ENCODE measurements at places on chromosomes 2 and 18.

- no peak for DNase-seq
Observed at GRCh38 chr2:138730497-138731030, 49.6 kb downstream of the NXPH2 start.

DNA sequence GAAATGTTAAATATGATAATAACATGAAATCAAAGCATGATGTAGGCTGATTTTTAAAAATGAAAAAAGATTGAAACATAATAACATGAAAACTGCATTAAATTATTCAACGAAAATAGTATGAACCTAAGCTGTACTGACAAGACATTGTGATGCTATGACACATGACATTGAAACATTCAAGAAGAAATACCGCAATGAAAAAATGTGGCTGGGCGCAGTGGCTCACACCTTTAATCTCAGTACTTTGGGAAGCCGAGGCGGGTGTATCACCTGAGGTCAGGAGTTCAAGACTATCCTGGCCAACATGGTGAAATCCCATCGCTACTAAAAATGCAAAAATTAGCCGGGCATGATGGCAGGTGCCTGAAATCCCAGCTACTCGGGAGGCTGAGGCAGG lies 14.6 kb downstream of the CXCR1 start:
- no peak for DNase-seq

DNA sequence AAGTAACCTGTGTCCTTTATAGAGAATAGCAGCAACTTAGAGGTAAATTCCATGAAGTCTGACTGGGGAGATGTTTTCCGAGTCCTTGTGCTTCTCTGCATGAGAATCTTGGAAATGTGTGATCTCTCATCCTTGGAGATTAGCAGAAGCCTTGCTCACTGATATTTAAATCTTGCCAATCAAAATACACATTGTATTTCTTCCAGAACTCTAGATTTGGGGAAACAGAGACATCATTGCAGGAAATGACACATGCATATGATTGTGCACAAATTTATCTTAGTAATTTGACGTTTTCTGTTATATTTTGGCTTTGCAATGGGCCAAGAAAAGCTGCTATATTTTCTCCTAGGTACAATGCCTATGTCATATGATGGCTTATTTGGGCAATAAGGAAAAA lies 182.6 kb downstream of the ZNF804A start:
- DNase-seq, result no peak

DNA sequence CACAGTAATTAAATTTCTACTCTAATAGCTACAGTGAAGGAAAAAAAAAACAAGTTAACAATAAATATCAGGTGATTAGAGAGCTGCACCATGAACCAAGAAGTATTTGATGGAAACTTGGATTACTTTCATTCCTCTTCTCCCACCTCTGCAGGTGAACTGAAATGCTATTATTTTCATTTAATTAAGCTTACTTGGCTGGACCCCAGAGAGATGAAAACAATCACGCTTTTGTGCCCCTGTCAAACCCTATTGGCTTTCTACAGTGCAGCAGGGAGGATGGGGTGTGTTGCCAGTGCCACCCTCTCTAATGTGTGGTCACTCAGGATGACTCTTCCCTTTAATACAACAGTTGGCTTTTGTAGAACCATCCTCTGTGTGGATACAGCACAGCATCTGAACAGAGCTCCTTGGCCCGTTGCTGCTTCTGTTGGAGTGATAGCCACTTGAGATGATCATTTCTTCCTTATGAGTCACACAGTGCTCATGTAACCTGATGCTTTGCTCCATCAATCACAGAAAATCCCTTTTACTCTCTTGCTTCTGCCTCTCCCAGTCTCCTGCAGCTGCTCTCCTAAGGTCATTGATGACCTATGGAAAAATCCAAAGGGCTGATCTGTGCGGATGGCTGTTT lies 5.5 kb upstream of the ARL4C start:
- no peak for DNase-seq

GRCh38 chr2:58089081-58089480 lies 42.5 kb downstream of the VRK2 start:
- DNase-seq, result no peak

DNA sequence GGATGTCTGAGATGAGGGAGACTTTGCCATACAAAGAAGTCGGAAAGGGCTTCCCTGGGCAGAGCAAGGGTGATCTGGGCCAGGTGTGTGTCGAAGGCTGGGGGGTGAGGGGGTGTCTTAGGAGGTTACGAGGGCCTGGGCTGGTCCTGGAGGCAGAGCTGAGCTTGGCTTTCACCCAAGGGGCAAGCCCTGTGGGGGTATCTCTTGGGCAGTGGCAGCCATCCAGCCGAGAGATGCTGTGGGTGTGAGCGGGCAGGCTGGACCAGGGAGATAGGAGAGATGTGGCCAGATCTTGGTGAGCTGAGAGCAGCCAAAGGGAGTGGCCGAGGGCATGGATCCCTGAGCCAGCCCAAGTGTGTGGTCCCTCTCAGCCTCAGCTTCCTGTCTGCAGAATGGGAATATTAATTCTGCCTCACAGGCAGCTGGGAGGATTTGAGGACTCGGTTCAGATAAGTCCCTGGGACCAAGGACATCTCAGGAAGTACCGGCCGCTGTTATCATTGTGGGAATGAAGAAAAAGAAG lies 33.0 kb downstream of the MAL start:
- no peak for DNase-seq

DNA sequence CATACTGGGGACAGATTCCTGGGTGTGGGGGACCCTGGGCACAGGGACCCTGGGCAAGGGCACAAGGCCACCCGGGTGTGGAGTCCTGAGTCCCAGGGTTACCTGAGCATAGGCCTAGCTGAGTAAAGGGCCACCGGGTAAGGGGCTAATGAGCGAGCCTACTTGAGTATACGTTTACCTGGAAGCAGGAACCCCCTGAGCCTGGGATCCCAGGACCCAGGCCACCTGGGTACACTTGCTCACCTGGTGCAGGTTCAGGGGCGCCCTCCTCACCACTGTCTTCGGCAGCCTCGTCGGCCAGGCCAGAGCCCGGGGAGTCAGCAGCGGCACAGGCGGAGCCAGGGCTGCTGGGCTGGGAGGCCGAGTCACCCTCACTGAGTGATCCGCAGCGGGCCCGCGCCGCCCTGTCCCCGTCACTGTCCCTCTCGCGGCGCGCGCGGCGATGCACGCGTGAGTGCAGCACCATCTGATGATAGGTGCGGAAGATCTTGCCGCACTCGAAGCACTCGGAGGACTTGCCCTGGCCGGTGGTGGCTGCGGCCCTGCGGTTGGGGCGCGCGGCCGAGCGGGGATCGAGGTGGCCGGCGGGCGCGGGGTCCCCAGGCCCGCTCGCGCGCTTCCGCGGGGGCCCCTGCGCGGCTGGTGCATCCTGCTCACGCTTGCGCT lies 53.9 kb downstream of the ZNF516 start:
- no peak for DNase-seq

DNA sequence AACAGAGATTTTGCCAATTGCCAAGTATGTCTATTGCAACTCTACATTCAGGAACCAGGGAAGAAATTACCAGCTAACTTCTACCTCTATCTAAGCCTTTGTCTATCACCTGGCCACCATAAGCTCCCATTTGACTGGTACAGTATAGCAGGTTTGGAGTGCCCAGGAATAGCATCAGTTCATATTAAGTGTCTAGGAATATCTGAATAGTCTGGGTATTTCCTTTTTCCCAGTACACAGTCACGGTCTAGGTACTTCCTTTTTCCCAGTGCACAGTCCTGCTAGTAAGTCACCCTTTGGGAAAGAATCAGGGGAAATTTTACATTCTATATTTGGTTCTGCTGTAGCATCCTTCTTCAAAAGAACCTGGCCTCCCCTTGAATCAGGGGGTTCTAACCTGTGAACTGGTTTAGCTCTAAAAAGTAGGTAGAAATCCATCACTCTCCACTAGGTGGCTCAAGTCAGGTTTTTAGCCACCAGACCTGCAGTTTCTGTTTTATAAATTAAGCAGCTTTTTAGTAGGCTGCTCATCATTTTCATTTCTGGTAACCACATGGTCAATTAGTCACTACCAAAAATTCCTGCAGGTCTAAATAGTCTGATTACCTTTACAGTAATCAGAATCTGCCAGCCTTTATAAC lies 49.3 kb upstream of the DNAJC10 start:
- no peak for DNase-seq

DNA sequence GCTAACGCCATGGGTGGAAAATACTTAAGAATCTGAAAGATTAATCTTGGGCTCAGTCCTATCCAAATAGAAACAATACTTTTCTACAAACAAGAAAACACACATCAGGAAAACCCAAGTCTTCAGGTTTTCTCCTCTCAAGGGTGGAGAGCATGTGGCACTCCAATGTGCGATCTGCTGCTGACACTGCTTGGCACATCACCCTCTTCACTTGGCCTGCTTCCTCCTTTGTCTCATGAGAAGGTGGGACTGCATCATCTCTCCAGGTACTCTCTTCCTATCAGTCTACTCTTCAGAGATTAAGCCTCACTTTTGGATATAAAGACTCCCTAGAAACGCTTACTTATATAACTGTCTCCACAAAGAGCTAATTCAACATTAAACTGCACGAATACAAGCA lies 26.4 kb downstream of the HDLBP start:
- DNase-seq, result no peak

DNA sequence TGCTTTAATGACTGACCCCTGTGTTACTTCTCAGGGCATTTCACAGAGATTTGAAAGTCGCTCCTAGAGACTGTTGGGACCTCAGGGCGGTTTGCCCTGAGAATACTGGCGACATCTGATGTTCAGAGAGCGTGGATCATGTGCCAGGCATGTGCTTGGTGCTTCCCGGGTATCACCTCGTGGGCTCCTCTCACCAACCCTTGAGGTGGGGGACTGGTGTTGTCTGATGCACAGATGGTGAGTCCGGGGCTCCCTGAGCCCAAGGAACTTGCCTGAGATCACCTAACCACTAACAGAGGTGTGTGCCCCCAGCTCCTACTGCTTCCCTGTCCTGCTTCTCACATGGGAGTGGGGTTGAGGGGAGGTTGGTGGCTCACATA lies 16.2 kb downstream of the ATOH8 start:
- DNase-seq, result no peak

GRCh38 chr2:29039718-29040480 lies 34.4 kb downstream of the PCARE start:
- DNase-seq, result no peak

- no peak for DNase-seq
Observed at GRCh38 chr2:168663993-168664392, 138.4 kb upstream of the NOSTRIN start.

- no peak for DNase-seq
Observed at GRCh38 chr2:197927994-197928393, 123.6 kb downstream of the PLCL1 start.

DNA sequence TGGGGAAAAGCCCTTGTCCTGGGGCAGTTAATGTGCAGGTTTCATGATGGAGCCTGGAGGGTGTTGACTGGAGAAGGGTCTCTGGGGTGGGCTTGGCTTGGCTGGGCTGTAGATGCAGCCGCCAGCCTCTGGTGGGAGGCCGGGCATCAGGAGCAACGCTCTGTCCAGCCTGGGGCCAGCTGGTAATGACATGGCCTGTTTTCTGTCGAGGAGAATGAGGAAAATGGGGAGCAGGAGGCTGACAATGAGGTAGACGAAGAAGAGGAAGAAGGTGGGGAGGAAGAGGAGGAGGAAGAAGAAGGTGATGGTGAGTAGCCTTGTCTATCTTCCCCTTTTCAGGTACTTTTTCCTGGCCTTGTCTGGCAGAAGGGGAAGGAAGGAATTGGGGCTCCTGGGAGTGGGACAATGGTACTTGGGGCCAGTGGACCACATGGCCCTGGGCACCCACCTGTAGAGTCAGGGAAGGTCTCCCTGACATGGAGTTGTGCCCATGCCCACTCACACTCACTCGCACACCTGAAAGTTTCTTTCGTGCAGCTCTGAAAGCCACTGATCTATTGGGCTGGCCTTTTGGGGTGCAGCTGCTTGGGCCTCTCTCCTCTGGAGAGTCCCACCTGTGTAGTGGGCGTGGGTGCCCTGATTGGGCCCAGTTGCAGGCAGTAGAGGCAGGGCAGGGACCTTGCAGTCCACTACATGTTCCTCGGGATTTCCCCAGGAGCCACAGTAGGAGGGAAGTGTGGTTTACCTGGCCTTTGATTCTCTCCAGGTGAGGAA lies 3.5 kb downstream of the PTMA start:
- DNase-seq, result no peak

DNA sequence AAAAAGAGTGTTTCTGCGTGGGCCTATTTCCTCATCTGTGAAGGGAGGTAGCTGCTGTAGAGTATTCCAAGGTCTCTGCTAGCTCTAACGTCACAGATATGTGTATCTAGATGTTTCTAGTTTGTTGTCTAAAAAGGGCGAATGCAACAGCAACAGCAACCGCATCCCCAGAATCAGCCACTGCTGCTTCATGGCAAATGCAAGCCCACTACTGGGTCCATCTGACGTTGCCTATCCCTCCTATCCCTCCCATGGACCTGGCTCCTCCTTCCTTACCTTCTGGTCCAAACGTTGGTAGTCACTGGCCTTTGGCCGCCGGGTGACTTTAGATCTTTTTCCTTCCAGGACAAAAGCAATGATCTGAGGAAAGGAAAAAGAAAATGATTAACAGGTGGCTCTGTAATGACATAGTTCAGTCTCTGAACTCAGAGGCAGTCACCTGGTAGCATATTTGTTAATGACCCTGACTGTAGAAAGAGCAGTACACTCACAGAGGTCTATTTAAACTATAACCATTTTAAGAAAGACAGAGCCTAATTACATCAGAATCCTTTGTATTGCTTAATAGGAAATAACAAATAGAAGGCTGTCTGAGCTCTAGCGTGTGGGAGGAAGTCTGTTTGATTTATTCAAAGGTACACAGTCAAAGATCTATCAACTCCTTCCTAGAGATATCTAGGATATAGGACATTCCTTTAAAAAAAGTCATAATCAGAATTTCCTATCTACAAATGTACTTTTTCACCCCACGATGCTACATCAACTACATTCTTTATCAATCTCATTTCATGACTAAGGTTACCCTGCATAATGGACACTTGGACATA lies 2.9 kb downstream of the TGOLN2 start:
- DNase-seq, result no peak

- DNase-seq, result no peak
Observed at GRCh38 chr2:181164699-181165098, 184.3 kb downstream of the UBE2E3 start.

DNA sequence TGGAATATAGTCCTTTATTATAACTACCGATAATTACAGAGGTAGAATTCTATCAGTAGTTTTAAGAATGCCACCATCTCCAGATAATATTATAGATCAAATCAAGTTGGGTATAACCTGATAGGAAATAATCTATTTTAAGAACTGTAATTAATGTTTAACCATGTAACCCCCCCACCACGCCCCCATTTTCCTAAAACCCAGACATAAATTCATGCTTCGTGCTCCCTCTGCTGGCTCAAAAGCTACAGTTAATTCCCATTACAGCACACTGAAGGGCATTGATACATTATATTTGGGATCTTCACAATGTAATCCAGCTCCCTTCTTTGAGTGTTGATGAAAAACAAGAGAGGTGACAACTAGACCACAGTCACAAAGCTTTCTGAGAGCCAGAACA lies 228.0 kb upstream of the SMAD7 start:
- peak; percentile 48 for DNase-seq

DNA sequence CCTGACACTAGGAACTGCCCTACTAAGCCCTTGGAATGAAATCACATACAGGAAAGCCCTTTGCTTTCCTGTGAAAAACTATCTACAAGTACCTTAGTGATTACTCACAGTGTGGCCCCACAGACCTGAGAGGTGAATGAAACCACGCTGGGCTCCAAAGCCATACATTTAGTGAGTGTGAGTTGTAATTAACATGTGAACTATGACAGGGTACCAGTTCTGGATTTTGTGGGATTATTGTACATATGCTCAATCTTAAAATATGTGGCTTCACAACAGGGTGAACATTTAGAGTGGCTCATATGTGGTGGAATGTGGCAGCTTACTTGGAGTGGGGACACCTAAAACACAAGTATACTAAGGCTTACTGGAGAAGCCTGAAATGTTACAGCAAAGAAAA lies 12.3 kb downstream of the KCTD1 start:
- DNase-seq, result no peak

GRCh38 chr18:64513401-64513800 lies 364.5 kb upstream of the LINC00305 start:
- peak; percentile 4 for DNase-seq

All from tongue (tissue), 3 donors.